ENCODE measurements at places on chromosomes 6 and 20.

- DNase-seq, result no peak
Measured at GRCh38 chr6:169051371-169051770, 202.3 kb downstream of the THBS2 start.

GRCh38 chr20:1327241-1327653, 1.7 kb downstream of the SDCBP2 start:
- DNase-seq, result no peak

DNA sequence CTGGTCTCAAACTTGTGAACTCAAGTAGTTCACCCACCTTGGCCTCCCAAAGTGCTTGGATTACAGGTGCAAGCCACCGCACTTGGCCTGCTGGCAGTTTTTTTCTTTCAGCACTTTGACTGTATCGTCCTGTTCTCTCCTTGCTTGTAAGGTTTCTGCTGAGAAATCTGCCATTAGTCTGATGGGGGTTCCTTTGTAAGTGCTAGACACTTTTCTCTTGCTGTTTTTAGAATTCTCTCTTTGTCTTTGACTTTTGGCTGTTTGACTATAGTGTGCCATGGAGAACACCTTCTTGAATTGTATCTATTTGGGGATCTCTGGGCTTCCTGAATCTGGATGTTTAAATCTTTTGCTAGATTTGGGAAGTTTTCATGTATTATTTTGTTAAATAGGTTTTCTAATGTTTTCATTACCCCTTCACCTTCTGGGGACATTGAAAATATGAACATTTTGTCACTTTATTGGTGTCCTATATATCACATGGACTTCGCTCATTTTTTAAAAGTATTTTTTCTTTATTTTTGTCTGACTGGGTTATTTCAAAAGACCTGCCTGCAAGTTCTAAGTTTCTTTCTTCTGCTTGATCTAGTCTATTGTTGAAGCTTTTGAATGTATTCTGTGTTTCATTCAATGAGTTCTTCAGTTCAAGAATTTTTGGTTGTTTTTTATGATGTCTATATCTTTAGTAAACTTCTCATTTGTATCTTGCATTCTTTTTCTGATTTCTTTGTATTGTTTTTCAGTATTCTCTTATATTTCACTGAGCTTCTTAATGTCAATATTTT, 22.1 kb downstream of the GJA10 start:
- no peak for DNase-seq

- DNase-seq, result no peak
Measured at GRCh38 chr20:47126709-47127108, 229.8 kb downstream of the ZMYND8 start.

DNA sequence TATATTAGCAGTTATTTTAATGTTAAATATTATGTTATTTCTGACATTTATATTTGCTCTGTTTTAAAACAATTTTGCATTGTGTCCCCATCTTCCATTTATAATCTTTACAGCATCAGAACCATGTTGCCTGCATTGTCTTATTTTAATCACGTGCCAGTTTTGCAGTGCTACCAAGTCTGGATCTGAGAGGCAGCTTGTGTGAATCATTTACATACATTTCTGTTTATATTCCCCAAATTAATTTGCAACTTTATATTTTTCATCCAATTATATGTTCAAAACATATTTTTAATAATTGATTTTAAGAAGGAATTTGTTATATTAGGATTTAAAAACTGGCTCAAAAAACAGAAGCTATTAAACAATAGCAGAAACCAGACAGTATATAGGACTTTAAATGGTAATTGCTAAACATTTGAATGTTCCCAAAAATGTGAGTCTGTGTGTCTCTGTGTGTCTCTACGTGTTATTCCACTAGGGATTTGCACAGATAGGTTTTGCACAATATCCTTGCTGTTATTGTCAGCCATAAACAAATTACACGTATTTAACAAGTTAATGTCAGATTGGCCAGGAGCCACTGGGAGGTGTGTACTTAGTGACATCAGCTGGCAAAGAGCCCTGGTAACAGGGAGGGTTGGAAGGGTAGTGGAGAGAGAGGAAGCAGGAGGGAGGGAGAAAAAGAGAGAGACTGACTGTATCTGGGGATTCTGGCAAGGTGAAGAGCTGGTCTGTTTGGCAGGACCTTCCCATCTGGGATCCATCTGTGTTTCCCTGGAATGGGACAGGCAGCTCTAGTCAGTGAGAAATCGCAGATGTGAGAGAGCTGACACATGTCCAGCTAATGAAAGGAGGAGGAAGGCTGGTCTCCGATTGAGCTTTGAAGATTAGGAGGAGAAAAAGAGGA, 72.1 kb downstream of the CBFA2T2 start:
- no peak for DNase-seq

DNA sequence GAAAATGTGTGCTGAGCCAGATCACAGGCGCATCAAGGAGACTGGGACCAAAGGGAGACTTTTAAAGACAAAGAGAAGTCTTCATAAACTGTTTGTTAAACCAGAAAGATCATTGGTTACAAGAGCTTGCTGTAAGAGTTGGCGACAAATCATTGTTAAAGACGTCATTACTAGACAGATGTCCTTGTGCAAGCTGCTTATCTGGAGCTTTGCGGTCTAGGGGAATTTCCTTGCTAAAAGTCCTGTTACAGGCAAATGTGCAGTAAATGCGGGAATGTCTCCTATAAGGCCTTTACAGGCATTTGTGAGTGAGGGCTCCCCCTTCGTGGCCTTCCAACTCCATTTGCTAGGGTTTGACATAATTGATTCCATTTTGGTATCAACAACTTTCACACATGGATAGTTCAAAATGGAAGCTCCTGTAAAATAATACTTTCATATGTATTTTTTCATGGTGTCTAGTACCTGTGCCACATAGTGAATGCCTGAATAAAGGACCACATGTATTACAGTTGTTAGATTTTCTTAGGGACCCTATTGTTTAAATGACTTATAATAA, 362.4 kb downstream of the UTRN start:
- no peak for DNase-seq

- no peak for DNase-seq
Measured at GRCh38 chr20:48636301-48636700, 191.5 kb downstream of the PREX1 start.

- no peak for DNase-seq
Measured at GRCh38 chr6:108312605-108313004, 17.8 kb downstream of the AFG1L start.

DNA sequence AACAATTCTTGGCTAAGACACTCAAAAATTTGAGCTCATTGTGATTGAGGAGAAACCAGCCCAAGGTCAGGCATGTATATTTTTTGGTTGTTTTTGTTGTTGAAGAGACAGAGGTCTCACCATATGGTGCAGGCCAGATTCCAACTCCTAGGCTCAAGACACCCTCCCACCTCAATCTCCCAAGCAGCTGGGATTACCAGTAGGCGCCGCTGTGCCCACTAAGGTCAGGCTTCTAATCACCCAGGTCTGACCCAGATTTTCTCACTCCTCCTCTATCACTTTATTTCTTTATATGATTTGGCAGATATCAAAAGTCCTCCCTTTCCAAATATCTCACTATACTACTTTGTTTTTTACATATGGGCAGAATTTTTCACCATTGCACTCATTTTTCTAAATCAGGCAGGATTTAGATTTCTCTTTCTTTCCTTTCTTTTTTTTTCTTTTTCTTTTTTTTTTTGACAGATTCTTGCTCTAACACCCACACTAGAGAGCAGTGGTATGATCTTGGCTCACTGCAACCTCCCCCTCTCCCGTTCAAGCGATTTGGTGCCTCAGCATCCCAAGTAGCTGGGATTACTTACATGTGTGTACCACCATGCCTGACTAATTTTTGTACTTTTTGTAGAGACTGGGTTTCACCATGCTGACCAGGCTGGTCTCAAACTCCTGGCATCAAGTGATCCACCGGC, 1.7 kb upstream of the C6orf141 start:
- no peak for DNase-seq

DNA sequence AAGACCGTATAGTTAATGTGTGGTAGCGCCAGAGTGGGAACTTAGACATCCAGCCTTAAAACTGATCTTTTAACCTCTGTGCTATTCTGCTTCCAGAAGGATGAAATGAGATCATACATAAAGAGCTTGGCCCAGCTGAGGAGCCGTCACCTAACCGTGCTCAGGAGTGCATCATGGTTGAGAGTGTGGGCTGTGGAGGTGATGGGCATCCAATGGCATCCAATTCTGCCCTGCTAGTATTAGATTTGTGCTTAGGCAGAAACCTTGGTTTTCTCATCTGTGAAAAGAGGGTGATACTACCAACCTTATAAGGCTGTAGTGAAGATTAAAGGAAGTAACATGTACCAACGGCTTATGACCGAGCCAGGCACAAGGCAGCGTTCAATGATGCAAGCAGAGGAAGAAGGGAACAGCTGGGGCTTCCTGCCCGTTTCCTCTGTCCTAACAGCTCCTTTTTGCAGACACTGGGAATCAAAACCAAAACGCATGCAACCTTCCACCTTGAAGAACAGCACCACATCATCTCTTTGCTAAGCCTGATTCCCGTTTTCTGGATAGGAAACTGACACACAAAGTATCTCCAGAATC, 1.3 kb downstream of the SLC22A16 start:
- no peak for DNase-seq

DNA sequence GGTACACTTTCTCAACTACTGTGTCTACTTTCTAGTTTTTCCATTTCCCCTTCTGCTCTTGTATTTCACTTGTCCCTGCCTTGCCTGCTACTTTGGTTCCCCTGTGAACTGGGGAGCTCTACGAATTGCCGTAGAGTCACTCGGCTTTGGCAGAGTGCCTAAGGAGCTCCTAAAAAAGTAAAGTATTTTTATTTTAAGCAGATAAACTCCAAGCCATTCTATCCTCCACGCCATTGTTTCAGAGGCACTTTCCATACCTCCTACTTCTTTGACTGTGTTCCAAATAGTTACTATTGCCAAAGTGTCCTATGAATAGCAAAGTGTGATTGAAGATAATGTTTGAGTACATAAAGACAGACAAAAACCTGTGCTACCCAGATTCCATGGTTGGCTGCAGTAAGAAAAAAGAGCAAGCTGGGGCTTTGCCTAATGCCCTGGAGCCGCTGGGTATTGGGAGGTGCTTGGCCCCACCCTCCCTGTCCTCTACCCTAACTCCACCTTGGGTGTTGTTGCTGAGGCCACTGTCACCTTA, 5.1 kb upstream of the MBOAT1 start:
- no peak for DNase-seq

DNA sequence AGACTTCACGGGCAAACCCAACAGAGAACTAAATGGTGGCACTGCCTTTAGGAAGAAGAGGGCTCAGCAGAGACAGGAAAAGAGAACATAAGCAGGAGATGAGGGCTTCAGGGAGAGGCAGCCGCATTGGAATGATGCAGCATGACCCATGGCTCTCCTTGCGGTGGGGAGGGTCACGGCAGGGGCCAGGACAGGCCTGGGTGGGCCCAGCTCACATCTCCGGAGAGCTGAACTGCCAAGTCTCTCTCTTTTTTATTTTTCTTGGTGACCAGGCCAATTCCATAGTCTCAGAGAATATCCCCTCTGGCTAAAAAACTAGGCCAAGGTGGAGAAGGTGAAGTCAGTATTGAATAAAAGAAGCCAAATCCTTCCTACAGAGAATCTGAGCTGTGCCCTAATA, 77.5 kb upstream of the TRAF3IP2 start:
- no peak for DNase-seq

- DNase-seq, result no peak
Measured at GRCh38 chr6:157445277-157446009, 64.5 kb downstream of the ZDHHC14 start.

DNA sequence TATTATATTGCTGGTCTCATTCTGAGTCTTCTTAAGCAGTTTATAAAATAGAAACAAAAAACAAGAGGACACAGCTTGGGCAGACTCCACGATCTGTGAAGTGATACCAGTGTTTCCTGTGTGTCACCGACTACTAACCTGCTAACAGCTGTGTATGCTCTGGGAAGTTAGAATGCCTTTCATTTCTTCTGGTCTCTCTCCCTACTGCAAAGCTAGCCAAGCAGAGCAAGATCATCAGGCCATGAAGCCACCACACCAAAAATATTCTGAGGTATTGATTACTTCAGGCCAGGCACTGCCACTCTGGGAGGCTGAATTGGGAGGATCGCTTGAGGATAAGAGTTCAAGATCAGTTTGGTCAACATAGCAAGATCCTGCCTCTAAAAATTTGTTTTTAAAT, 46.9 kb upstream of the SMIM29 start:
- DNase-seq, result no peak

GRCh38 chr6:109075934-109076333, 18.7 kb downstream of the SESN1 start:
- no peak for DNase-seq

GRCh38 chr6:41408982-41409381, 73.6 kb downstream of the NCR2 start:
- DNase-seq, result no peak

GRCh38 chr6:135066806-135067205, 12.2 kb upstream of the HBS1L start:
- DNase-seq, result no peak

DNA sequence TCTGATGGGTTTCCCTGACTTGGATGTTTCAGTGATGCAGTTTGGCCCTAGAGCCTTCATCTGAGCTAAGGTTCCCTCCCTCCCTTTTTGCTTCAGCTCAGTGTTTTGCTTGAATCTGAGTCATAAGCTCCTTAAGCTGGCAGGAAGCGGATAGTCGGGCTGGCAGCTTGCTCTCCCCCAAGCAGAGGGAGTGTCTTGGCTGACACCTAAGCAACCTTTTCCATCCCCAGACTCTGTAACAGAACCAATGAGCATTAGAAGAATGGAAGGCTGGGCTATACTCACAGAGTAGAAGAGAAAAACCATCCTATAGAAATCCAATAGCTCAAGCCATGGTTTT, 98.3 kb downstream of the HAO1 start:
- DNase-seq, result no peak

All from activated CD8-positive, alpha-beta memory T cell treated with anti-CD3 and anti-CD28 coated beads for 1 hour (primary cell).